ENCODE measurements at places on chromosomes 11 and 22.

GRCh38 chr11:71186806-71187205 is 65.6 kb downstream of the SHANK2 start:
- DNase-seq, result no peak

- no peak for DNase-seq
Measured at GRCh38 chr22:24994070-24994763, 41.7 kb downstream of the KIAA1671 start.

GRCh38 chr11:43072096-43072495 is 239.7 kb upstream of the API5 start:
- DNase-seq, result no peak

DNA sequence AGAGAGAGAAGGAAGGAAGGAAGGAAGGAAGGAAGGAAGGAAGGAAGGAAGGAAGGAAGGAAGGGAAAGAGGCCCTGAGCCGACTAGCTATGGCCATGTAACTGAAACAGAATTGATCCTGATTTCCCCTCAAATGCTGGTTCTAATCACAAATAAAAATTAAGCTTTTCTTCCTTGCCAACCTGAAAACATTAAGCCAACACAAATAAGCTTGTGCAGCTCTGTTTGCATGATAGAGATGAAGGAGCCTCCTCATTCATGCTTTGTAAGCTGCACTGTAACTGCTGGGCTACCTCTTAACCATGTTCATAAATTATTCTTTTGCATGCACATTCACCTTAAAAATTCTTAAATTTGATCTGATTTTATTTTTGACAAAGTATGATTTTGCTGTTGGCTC is 27.7 kb upstream of the APOL5 start:
- DNase-seq, result no peak

DNA sequence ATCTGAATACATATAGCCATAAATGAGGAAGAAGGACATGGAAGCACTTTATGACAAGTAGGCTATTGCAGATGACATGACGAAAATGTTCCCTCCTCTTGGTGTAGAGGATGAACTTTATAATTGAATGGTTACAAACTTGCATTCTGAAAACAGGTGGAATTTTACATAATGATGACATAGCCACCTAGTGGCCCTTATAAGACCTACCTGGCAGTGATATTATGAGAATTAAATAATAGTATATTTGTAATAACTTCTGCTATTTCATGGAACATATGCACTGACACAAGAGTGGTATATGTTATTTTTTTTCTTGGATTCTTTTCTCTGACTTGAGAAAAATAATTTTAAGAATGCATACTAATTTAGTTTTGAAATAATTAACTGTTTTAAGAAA is 22.9 kb downstream of the TRIM22 start:
- no peak for DNase-seq

- DNase-seq, result peak; percentile 66
Measured at GRCh38 chr22:50530877-50531545, 1.2 kb upstream of the TYMP start.

- DNase-seq, result no peak
Measured at GRCh38 chr22:35457729-35458546, 58.0 kb downstream of the MCM5 start.

- DNase-seq, result no peak
Measured at GRCh38 chr11:92267968-92268367, 43.4 kb downstream of the FAT3 start.

DNA sequence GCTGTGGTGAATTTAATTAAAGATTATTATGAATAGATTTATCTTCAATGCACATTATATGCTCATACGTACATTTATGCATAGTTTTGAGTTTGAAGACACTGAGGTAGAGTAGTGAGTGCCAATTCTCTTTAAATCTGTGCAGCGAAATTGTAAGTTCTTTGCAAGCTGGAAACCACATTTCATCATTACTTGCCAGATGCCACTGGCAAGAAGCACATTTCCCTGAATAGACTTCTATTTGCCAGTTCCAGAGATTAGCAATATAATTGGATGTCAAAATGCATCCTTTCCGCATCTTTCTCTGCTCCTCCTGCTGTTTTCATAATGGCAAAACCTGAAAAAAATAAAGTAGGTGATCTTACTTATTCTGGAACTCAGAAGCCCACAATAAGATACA is 448.0 kb downstream of the LUZP2 start:
- DNase-seq, result no peak

DNA sequence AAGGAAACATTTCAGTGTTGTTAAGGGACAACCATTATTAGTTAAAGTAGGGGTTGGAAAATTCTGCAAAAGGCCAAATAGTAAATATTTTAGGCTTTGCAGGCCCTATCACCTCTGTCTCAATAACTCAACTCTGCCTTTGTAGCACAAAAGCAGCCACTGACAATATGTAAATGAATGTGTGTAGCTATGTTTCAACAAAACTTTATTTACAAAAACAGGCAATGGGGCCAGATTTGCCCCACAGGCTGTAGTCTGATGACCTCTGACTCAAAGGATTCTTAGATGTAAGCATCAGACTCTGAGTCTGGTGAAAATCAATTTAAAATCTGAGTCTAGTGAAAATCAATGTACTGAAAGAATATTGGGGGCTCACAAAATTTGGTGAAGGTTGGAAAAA is 50.3 kb downstream of the PAK1 start:
- DNase-seq, result no peak

DNA sequence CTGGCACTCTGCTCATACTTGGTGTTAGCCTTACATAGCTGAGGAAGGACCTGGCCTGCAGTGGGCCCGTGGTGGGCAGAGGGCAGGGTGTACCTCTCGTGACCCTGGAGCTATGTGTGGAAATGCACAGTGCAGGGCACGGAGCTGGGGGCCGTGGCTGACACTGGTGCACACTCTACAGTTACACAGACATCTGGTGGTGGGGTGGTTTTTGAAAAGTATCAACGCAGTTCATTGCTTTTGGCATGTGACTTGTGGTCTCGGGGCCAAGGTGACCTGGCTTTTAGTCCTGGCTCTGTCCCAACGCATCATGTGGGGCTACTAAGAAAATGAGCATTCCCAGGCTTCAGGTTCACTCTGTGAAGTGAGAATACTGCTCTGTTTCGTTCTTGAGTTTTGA is 553.6 kb downstream of the NTM start:
- DNase-seq, result no peak

DNA sequence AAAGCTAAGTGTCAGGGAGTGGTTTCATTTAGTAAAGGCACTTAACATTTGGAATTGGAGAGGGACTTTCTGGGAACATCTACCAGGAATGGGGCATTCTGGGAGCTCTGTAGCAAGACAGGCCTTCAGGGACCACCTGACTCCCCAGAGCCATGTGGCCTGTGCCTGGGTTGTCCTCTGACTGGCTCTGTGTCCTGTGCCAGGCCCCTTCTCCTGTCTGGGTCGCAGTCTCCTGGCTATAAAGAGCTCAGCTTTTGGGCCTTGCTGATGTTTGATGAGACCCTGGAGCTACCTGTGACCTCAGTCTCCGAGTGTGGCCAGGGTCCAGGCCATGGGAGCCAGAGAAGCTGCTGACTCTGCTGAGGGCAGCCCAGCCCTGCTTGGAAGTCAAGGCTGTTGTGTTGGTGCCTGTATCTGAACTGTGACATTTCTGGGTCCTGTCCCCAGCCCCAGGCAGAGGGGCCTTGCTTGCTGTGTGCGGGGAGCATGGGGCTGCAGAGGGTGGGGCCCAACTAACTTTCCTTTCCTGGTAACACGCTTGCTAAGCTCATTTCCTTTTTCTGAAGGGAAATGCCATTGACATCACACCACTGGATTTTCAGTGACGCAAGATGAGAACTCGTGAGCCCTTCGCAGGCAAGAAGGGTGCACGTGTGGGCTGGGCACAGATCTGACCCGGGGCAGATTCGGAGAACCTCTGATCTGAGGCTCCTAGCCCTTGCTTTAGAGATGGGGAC is 41.3 kb downstream of the LRRC32 start:
- DNase-seq, result no peak

DNA sequence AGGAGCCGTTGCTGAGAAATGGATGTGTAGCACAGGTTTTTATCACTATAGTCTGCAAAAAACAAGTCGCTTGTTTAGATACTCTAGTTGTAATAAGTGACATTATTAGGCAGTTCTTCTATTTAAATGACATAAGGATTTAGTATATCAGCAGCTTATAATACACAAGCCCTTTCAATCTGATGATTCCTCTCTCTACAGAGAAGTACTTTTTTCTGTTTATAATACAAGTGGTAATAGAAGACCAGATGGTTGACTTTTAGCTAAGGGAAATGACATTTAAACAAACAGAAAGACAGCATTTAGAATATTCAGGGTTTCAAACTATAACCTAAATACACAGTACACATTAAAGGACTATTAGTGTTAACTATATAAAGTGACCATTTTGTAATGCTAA is 60.4 kb downstream of the IMMP1L start:
- DNase-seq, result no peak

DNA sequence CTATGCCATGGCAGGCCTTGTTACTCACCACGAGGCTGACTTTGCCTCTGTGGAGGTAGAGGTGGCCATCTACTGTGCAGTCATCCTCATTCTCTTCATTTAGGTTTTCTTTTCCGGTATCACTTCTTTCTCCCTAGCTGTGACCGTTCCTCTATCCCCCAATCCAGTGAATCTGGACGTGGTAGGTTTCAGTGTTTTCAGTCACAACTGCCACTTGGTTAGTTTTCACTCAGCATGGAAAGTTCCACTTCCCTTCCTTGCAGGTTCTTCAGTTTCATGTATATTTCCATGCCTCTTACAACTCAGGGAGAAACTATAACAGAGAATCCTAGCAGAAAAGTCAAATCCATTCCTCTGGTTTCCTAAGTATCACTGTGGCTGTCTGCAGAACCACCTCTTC is 1.9 kb downstream of the HPS4 start:
- DNase-seq, result no peak

DNA sequence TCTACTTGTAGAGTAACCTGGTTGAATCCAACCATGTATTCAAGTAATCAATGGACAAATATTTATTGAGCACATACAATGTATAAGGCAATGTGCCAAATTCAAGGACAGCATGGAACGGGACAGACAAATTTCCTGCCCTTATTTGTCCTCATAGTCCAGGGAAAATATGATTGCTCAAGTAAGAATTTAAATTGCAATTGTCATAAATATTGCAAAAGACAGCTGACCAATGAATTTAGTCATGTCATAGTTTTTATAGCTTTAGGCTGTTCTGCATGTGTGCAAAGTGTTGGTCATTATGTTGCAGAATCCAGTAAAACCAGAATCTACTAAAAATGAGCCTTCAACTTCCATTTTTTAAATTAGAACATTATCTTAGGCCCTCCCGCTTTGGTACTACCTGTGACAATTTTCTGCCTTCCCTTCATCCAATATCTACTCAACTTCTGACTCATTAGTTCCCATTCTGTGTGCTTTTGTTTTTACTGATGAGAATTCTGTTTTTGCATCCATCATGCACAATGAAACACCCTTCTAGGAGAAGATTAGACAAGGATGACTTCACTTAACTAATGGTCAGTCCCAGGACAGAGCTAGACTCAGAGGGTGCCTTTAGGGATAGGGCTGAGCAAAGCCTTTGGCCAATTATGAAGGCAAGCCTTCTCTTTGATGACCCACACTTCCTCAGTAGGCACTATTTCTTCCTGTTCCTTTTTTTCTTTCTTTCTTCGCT is 45.8 kb upstream of the FIBIN start:
- DNase-seq, result no peak

DNA sequence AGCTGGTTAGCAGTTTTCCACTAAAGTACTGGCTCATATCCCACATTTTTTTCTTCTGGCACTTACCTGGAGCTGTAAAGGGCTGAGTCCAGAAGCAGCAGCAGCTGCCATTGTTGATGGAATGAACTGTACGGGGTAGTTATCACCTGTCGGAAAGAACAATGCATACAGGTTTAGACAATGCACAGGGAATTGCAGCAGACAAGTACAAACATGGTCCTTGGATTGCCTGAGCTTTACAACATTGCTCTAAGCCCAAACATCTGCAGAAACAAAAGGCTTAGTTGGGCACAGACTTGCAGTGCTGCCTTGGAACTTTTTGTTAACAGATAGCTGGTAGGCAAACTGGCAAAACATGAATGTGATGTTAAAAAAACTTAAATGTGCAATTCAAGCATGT is 258.8 kb downstream of the SOX6 start:
- DNase-seq, result no peak

DNA sequence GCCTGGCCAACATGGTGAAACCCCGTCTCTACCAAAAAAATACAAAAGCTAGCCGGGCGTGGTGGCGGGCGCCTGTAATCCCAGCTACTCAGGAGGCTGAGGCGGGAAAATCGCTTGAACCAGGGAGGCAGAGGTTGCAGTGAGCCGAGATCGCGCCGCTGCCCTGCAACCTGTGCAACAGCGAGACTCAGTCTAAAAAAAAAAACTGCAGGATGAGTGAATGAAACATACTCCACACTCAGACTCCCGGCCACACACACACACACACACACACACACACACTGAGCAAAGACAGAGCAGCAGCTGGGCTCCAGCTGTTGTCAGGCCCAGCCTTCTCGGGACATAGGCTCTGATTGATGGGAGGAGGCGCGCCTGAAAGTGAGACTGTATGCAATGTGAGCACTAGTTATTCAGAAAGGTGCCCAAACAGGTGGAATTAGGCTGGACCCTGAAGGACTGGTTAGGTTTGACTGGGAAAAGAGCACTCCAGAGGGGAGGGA is 1.5 kb upstream of the PLEKHA7 start:
- DNase-seq, result no peak

- DNase-seq, result no peak
Measured at GRCh38 chr11:110728883-110729282, 16.6 kb upstream of the ARHGAP20 start.

GRCh38 chr22:48531108-48531507 is 1296.6 kb downstream of the BRD1 start:
- no peak for DNase-seq

DNA sequence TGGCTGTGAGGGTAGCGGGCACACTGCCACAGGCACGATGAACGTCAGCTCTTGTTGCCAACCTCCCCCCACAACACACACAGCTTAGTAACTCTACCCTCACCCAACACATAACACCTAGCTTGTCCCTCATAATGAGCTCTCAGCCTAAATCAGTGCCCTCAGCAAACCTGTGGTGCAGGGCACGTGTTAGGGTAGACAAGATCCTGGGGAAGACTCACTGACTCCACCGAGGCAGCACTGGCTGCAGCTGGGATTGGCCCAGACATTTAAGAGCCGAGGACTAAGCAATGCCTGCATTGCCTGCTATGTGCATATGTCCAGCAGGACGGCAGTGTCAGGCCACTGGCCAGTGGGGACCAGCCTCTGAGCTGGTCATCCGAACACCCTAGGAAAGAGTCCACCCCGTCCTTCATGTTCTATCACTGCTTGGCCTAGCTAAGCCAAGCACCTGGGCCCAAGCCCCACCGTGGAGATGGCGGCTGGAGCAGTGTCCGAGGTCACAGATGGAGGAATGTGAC is 32.9 kb upstream of the TRIM29 start:
- DNase-seq, result no peak

DNA sequence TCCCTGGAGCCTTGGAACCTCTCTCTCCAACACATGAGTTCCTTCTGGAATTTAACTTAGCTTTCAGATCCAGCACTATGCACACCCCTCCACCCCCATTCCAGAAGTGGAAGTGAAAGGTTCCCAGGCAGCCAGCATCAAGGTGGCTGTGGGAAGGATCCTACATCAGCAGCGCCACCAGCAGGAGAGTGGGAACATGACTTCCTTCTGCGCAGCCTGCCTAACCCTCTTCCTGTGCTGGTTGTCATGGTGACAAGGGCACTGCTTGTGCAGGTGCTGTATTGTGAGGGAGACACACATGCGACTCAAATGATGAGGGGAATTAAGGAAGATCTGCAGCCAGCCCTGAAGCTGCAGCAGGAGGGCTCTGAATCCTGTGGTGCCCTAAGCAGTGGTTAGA is 904.5 kb upstream of the API5 start:
- no peak for DNase-seq

- no peak for DNase-seq
Measured at GRCh38 chr11:76201672-76202412, 4.5 kb downstream of the WNT11 start.

GRCh38 chr11:71992136-71992730 is 6.5 kb upstream of the IL18BP start:
- DNase-seq, result no peak
